Nephron progenitor cell (in vitro differentiated cells): ENCODE measurements at places on chromosomes 1 and 21.

DNA sequence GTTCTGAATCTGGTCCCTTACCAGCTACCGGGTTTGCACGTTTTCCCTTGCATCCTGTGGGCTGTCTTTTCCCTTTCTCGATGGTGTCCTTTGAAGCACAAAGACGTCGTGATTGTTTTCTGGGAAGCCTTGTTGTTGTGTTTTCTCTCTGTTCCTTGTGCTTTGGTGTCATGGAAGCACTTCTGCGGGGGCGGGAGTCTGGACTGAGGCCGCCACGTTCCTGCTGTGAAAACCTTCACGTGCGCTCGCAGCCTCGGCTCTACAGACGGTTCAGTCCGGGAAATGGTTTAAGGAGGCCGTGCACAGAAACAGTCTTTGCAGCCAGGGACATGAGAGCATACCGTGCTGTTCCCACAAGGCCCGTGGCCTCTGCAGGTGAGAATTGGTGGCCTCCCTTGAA, 68.5 kb downstream of the SKI start:
- no peak for DNase-seq

DNA sequence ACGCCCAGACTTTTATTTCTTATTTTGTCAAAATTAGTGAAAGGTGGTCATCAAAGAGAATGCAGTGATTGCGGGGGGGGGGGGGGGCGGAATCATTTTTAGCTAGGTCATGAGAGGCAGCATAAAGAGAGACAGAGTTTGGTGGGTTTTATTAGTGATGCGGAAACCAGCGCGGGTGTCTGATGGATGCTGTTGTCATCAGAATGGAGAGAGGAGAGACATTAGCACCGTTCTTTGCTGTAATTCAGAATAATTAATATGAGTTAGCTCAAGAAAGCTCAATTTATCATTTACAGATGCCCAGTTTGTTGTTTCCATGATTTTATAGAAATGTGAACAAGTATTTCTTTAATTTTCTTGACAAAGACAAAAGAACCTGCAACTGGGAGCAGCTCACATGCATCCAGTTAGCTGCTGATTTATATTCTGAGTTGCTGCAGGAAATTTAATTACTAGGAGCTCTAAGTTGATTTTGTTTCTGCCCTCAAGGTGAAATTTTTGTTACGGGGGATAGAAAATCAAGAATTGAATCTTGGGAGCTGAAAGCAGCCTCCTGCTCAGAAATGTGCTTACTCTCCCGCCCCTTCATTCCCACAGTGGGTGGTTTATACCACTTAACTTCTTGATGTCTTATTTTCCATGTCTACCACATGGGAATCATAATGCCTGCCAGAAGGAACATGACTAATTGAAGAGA, 133.4 kb upstream of the MAP1LC3C start:
- DNase-seq = no peak

DNA sequence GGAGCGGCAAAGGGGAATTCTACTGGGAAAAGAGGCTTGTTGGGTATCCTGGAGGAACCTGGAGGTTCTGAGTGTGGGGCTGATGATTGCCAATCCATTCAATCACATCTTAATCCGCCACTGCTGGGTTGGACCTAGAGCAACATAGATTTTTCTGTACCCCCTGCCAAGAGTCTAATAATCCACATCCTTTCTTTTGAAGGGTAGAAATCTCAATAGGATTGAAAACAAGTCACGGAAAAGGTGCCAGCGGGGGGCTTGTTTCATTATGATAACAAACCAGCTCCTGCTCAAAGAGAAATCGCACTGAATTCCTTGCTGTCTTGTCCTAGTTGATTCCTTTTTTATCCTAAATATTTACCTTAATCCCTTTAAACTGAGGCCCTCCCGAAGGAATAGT, 528.5 kb downstream of the ADGRL2 start:
- no peak for DNase-seq

- DNase-seq = peak; percentile 66
Measured at GRCh38 chr1:15758343-15758931, at the start of gene FBLIM1. TSS of gene FBLIM1 (plus strand) at chr1:15758795. CDS start at chr1:15764984, 6,189 bp downstream.

DNA sequence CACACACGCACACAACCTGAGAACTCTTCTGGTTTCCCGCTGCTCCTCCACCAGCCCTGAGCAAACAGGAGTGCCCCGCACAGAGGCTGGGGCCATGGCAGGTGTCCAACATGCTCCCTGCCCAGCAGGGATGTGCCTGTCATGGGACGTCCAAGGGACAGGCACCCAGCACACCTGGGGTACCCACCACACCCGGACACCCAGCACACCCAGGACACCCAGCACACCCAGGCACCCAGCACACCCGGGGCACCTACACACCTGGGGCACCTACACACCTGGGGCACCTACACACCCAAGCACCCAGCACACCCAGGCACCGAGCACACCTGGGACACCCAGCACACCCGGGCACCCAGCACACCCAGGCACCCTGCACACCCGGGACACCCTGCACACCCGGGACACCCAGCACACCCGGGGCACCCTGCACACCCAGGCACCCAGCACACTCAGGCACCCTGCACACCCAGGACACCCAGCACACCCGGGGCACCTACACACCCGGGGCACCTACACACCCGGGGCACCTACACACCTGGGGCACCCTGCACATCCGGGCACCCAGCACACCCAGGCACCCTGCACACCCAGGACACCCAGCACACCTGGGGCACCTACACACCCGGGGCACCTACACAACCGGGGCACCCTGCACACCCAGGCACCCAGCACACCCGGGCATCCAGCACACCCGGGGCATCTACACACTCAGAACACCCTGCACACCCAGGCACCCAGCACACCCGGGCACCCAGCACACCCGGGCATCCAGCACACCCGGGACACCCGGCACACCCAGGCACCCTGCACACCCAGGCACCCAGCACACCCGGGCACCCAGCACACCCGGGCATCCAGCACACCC, 37.9 kb downstream of the UBE2G2 start:
- DNase-seq = no peak

GRCh38 chr1:155185783-155186066, 12.1 kb downstream of the TRIM46 start:
- DNase-seq = no peak

GRCh38 chr1:109595531-109595930, 23.9 kb downstream of the GNAT2 start:
- DNase-seq = no peak

DNA sequence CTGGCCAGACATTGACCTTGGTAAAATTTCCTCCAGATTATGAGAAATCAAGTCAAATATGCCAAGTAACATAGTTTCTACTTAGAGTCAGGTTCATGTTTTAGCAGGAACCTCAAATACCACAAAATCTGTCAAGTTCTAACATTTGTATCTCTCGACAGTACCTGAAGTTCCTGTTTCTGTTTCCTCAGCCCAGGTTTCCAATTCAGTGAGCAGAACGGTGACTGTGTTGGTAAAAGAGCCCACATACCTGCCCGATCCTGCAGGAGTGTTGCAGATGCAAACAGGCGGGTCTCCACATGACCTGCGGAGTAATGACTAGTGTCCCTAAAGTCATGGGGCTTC, 57.9 kb upstream of the LGALS8 start:
- DNase-seq = no peak

GRCh38 chr1:225517697-225518096, 89.9 kb upstream of the LBR start:
- DNase-seq = no peak

DNA sequence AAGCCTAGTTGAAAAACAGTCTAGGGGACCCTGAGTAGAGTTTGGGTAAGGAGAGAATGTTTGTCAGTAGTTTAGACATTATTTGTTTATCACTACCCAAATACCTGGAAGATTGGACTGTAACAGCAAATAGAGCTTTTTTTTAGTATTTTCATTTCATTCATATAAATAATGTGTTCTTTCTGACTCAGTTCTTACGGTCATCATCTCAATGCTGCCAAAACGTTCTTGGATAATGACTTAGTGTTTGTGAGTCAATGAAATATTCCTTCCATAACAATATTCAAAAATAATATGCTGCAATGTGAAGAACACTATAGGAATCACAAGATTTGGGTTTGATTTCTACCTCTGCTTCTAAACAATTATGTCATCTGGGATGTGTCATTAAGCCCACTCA, 400.0 kb upstream of the PKN2 start:
- DNase-seq = no peak

- no peak for DNase-seq
Measured at GRCh38 chr1:51907079-51907702, 28.7 kb upstream of the NRDC start.

- DNase-seq = no peak
Measured at GRCh38 chr1:160859166-160859565, 3.5 kb downstream of the CD244 start.
